NCI-H1417 treated with DMSO at 0.1 percent for 48 hours (cell line): ENCODE measurements at places on chromosomes 2 and 18.

- no peak for DNase-seq
Observed at GRCh38 chr2:172177996-172178395, 75.3 kb upstream of the DLX2 start.

GRCh38 chr2:238596571-238597551 is 170.1 kb downstream of the ASB1 start:
- DNase-seq = no peak

DNA sequence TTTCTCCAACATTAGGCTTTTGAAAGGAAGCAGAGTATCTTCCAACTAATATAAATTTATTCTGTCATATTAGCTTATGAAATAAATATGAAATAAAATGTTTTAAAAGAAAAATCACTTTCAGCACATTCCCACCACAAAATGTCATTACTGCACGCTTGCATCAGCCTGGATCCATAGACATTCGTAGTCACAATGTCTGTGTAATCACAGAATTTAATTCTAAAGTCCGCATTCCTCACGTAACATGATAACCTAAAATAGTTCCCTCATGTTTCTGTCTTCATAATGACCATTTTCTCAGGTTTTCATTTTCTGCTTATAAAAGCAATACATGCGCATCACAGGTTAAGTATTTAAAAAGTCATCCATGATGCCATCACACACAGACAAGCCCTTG is 47.1 kb downstream of the HDAC4 start:
- DNase-seq = no peak

- DNase-seq = no peak
Observed at GRCh38 chr18:46035696-46036680, 36.1 kb downstream of the PSTPIP2 start.

GRCh38 chr18:79513381-79514081 is 117.8 kb downstream of the NFATC1 start:
- no peak for DNase-seq

GRCh38 chr2:223075301-223076270 is 23.6 kb downstream of the KCNE4 start:
- no peak for DNase-seq

DNA sequence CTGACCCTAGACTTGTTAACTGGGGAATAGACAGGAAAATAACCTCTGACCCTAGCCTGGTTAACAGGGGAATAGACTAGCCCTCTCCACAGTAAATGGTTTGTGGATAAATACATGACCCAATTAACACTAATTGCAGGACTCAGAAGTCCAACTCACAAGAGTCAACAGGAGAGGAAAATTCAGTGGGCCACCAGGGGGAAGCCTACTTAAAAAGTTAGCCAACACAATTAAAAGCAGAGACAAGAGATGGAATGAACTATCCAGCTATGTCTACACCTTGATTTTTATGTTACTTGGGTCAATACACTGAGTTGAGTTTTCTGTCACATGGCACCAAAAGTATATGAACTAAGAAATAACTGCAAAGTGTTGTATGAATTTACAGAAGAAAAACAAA is 158.8 kb upstream of the SLC39A10 start:
- no peak for DNase-seq

GRCh38 chr2:77521548-77521891 is 656 bp downstream of the LRRTM4 start:
- DNase-seq = no peak

GRCh38 chr18:7332452-7332851 is 101.6 kb downstream of the LRRC30 start:
- no peak for DNase-seq
